ENCODE measurements at places on chromosomes 6 and 20.

DNA sequence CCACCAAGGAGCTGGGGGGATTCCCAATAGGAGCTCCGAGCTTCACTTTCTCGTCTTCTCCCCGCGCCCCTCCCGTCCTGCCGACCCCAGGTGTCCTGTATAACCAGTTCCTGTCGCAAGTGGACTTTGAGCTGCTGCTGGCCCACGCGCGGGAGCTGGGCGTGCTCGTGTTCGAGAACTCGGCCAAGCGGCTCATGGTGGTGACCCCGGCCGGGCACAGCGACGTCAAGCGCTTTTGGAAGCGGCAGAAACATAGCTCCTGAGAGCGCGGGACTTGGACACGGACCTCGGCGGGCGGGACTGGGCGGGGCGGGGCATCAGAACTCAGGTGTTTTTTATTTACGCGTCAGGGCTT lies 340 bp upstream of the VARS2 start:
- H3K4me1 ChIP-seq: peaks cover 23% of the 10 kb centered on the region
- H3K27ac ChIP-seq: peak overlapping the region; percentile 90
- H3K36me3 ChIP-seq: peaks cover 38% of the 10 kb centered on the region
- H3K27me3 ChIP-seq: no peaks in the 10 kb centered on the region

GRCh38 chr6:134176264-134176975 lies 124.0 kb upstream of the SLC2A12 start:
- no peaks in the 10 kb centered on the region for H3K27me3 ChIP-seq
- peaks cover 26% of the 10 kb centered on the region for H3K36me3 ChIP-seq
- peak overlapping the region; percentile 66 for H3K4me3 ChIP-seq
- H3K4me1 ChIP-seq: peaks cover 38% of the 10 kb centered on the region

DNA sequence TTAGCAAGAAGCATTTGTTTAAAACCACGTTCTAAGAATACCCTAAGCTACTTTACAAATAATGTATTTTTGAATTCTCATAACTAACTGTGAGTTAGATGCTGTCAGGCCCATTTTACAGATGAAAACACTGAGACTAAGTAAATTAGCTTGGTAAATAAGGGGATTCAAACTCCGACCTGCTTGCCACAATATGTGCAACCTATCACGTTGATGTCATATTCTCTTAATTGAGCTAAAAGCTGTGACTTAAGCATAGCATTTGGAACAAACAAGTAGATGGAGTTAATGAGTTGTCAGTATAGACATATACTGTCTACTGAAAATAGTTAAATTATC lies 9.4 kb upstream of the PERP start:
- H3K27me3 ChIP-seq: peaks cover 8% of the 10 kb centered on the region
- no peaks in the 10 kb centered on the region for H3K4me1 ChIP-seq
- no peaks in the 10 kb centered on the region for H3K36me3 ChIP-seq
- no peak overlapping the region for H3K27ac ChIP-seq
- no peak overlapping the region for H3K4me3 ChIP-seq

DNA sequence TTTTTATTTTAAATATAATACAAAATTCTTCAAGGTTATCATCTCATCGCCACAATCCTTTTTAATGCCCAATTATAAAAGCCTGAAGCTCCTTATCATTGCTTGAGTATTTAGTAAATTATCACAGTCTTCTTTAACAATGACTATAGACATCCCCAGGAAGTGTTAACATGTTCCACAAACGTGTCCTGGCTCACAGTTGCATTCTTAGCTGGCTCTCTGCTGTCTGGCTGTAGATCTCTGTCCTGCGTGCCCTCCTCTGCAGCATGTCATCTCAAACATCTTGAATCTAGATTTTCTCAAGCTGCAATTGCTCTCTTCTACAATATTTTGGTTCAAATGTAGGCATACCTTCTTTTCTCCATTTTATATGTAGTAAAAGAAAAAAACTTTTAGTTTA lies 885.2 kb downstream of the EPHA7 start:
- DNase-seq: no peak
- H3K27ac ChIP-seq: no peak overlapping the region
- H3K27me3 ChIP-seq: no peaks in the 10 kb centered on the region
- H3K36me3 ChIP-seq: no peaks in the 10 kb centered on the region
- no peak overlapping the region for H3K4me3 ChIP-seq

DNA sequence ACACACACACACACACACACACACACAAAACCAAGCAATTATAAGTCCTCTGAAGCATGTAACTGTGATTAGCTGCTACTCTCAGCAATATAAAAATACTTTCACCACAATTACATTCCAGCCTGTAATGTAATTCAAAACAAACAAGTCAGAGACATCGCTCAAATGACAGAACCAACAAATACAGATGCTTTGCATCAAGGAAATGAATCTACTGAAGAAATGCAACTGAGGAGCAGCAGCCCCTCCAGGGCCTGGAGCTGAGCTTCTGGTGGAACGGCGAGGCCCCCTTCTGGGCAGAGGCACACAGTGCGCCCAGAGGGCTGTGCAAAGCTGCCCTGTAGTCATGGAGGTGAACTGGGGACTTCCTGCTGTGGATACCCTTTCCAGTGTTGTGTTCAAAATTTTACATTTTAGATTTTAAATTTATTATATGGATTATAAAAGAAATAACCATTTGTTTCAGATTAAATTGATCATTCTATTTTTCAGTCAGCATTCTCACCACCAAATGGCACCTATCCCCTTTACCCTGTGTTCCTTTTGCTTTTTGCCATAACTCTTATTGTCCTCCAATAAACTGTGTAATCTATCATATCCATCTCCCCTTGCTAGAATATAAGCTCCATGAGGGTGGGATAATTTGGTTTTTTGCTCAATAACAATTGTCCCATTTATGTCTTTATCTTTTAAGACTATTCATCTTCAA lies 23.2 kb downstream of the ADAT2 start:
- H3K36me3 ChIP-seq: no peaks in the 10 kb centered on the region
- no peaks in the 10 kb centered on the region for H3K27me3 ChIP-seq
- peaks cover 5% of the 10 kb centered on the region for H3K4me1 ChIP-seq
- peak; percentile 85 for DNase-seq
- no peak overlapping the region for H3K27ac ChIP-seq

- H3K27me3 ChIP-seq: no peaks in the 10 kb centered on the region
- H3K27ac ChIP-seq: no peak overlapping the region
- H3K36me3 ChIP-seq: no peaks in the 10 kb centered on the region
- H3K4me1 ChIP-seq: no peaks in the 10 kb centered on the region
- no peak overlapping the region for H3K4me3 ChIP-seq
- no peak for DNase-seq
Measured at GRCh38 chr6:163162874-163163213, 251.7 kb upstream of the QKI start.

GRCh38 chr6:136501514-136501913 lies 48.7 kb downstream of the MAP7 start:
- no peaks in the 10 kb centered on the region for H3K36me3 ChIP-seq
- no peaks in the 10 kb centered on the region for H3K27me3 ChIP-seq
- no peaks in the 10 kb centered on the region for H3K4me1 ChIP-seq
- H3K27ac ChIP-seq: no peak overlapping the region
- no peak overlapping the region for H3K4me3 ChIP-seq
- DNase-seq: no peak

- H3K4me3 ChIP-seq: no peak overlapping the region
- no peak for DNase-seq
- H3K27ac ChIP-seq: no peak overlapping the region
- H3K36me3 ChIP-seq: no peaks in the 10 kb centered on the region
Measured at GRCh38 chr6:133114973-133115372, 126.2 kb upstream of the EYA4 start.
